ENCODE measurements at places on chromosomes 6 and 20.

DNA sequence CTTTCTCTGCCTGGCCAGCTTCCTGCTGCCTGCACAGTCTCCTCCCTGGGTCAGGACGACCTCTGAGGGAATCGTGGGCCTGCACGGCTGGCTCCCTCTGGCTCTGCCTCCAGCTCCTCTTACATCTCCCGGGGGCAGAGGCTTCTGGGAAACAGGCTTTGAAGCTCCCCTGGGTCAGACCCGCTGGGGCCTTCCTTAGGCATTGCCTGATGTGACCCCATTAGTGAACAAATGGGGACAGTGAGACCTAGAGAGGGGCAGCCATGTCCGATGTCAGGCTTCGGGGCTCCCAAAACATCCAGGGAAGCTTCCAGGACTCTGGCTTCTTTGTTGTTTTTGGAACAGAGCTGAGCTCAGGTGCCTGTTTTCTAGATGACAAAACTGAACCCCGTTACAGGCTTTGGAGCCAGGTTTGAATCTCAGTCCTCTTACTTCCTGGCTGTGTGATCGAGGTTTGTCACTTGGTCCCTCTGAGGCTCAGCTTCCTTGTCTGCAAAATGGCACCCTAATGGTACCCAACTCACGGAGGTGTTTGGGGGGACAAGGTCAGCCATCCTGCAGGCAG is 94.3 kb downstream of the CEBPB start:
- no peak for DNase-seq

DNA sequence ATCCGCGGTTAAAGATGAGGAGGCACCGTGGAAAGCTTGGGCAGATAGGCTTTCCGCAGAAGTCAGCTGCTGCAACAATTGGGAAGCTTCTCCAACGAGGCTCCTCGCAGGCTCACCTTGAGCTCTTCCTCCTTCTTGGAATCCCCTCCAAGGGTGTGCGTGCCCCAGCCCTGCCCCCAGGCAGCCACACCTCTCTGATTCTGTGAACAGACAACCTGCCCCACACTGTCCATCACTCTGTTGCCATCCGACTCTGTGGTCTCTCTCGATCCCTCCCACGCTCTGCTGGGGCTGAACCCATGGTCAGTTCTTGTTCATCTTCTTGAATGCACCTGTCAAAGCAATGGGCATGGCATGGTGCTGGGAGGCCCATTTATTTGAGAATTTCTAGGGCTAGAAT is 31.5 kb downstream of the PACSIN1 start:
- no peak for DNase-seq

- peak; percentile 86 for DNase-seq
Measured at GRCh38 chr20:8756410-8756809, 312.5 kb upstream of the PLCB4 start.

DNA sequence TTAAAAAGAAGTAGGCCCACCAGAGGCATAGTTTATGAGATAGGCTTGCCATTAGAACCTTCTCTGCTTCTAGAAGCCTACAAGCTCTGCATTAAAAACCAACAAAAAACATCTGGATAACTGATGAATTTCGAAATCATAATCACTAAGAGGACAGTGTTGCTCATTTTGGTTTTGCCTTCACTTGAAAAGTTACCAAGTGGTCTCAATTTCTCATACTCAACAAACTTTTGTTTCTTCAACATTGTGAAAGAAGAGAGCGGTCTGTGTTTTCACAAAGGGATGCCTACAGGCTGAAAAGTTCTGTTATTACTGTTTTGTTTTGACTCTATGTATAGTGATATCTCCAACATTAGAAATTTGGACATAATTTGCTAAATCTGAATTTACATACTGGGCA is 98.9 kb downstream of the PDSS2 start:
- DNase-seq: no peak

GRCh38 chr6:170206317-170206621 is 84.6 kb downstream of the DLL1 start:
- no peak for DNase-seq

DNA sequence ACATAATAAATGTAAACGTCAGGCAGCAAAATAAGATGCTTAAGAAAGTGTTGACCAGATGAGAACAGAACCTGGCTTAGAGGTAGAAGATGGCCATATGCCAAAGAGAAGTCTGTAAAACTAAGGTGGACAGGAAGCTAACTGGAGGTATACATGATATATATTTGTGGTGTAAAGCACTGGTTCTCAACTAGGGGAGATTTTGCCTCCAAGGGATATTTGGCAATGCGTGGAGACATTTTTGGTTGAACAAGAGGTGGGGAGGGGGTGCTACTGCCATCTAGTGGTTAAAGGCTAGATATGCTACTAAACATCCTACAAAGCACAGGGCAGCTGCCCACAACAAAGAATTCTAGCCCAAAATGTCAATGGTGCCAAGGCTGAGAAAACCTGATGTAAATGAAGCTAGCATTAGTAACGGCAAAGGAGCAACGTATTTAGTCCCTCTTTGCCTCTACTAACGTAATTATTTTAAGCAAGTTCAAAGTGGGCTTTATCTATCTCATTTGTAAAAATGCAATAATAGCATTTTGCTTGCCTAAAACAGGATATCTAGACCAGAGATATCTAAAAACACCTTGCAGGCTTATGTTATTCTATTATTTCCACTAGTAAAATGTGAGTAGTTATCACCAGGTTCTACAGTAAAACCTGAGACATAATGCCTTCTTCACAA is 182.6 kb downstream of the RNGTT start:
- DNase-seq: peak; percentile 35

- DNase-seq: no peak
Measured at GRCh38 chr20:24111858-24112257, 123.3 kb upstream of the GGTLC1 start.

DNA sequence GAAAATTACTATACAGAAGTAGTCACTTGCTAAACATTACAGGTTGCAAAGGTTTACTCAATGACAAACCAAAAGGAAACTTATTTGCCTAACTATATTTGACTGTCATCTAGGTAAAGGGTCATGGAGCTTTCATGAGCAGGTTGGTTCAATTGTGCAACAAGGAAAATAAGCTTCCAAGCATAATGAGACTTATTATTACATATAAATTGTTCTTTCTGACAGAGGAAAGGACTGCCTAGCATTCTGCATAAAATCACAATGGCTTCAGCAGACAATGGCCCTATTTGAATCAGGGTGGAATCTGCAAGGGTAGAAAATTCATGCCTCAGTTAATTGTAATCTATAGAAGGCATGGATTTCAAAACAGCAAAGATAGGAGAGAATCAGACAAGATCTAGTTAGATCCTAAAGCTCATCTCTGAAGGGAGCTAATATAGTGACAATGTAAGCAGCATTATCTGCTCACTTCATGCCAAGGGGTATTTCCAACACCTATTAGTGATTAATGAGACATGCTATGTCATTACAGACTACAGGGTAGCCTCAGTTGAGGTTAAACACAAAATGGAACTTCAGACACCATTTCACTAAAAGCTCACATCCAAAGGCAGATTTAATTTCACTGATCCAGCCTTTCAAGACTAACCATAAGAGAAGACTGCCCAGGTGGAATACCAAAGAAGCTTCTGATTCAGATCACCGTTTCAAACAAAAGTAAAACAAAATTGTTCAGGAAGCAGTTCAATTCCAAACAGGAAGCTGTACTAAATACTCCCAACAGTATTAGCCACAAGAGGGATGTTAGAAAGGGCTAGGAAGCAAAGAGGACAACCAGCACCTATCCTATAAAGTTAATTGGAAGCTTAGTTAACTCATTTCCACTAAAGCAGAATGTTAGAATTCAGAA is 8.5 kb downstream of the STAU1 start:
- DNase-seq: peak; percentile 21

DNA sequence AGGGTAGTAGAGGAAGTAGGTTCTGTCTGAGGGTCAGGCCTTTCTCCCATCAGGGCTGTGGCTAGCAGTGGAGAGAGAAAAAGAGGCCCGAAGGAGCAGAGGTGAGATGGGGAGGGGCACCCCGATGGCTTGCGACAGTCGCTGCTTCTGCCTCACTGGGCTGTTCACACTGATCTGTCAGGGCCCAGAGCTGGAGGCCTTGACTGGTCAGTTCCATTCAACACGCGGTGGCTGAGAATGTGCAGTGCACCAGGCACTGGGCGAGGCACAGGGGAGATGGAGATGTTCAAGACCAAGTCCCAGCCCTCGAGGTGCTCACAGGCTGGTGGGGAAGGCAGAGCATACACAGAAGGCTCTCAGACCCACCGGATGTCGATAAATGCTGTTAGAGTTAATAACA is 21.4 kb downstream of the SLC12A5 start:
- no peak for DNase-seq

- DNase-seq: no peak
Measured at GRCh38 chr6:157595768-157596167, 214.8 kb downstream of the ZDHHC14 start.

- DNase-seq: no peak
Measured at GRCh38 chr20:52039790-52040189, 151.8 kb downstream of the ZFP64 start.

GRCh38 chr6:125974214-125974866 is 12.0 kb upstream of the TRMT11 start:
- DNase-seq: peak; percentile 53

GRCh38 chr6:53896196-53896595 is 101.4 kb downstream of the LRRC1 start:
- DNase-seq: no peak

- no peak for DNase-seq
Measured at GRCh38 chr6:105977934-105978504, 108.1 kb upstream of the PRDM1 start.

- no peak for DNase-seq
Measured at GRCh38 chr6:4545893-4546292, 230.3 kb upstream of the CDYL start.

Measured in dermis microvascular lymphatic vessel endothelial cell (primary cell).